ENCODE measurements at places on chromosomes 6 and 20.

GRCh38 chr6:92944132-92944531 is 475.2 kb downstream of the EPHA7 start:
- no peak for DNase-seq

GRCh38 chr6:151885234-151885633 is 77.8 kb downstream of the ESR1 start:
- DNase-seq: no peak

- DNase-seq: no peak
Observed at GRCh38 chr20:21323640-21324039, 20.5 kb downstream of the XRN2 start.

DNA sequence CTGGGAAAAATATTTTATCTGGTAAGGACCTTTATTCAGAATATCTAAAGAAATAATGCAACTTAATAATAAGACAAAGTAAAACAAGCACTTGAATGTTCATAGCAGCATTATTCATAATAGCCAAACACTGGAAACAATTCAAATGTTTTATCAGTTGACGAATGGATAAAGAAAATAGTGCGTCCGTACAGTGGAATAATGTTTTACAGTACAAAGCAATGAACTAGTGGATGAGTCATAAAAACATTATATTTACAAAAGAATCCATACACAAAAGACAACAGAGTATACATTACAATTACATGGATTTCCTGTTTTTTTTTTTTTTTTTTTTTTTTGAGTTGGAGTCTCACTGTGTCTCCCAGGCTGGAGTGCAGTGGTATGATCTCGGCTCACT is 12.7 kb downstream of the SMAP1 start:
- DNase-seq: no peak

DNA sequence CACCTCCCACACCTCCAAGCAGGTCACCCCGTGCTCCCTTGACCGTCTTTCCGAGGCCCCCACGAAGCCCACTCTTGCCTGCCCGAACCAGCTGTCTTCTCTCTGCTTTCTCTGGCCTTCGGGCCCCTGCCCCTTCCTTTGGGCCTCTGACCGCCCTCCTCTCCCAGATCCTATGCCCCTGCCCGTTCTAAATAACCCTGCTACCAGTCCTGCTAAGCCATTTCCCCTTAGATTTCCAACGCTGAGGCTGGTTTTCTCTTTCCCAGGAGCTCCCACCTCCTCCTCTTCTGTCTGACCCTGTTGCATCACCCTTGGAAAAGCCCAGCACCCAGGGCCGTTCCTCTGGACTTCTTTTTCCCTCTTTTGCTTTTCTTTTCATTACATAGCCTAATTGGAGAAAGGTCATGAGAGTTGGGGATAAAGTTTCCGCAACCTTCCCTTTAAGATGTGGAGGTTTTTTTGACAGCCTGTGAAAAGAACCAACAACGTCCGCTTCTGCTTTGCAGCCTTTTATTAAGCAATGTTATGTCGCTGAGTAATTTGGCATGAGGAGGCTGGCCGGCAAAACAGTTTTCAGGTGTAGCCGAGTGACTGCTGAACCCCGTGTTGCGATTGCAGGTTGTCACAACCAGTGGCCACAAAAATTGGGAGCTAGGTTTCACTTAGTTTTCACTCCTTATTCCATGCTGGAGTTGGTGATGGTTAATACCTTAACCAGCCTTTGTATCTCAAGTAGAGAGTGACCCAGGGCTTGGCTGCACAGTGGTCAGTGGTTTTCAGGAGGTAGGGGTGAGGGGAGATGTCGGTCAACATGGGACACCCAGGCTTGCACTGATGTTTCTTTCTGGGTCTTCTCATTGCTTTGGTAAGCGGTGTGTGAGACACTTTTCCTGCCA is 970 bp downstream of the BLTP3A start:
- peak; percentile 35 for DNase-seq

DNA sequence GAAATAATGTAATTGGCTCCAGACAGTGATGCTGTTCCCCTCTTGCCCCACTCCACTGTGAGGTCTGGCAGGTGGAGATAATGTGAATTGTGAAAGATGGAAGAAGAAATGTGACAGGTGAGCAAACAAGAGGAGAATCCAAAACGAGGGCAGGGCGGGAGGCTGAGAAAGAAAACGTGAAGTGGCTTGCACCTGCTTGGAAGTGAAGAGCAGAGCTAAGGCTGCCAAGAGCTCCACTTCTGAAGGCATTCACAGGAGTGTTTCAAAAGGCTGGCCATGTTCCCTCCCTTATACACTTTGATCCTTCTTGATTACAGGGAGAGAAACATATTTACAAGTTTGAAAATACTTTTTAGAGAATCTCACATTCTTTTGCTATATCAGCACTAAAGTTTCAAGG is 359.4 kb downstream of the EPHA7 start:
- DNase-seq: no peak

DNA sequence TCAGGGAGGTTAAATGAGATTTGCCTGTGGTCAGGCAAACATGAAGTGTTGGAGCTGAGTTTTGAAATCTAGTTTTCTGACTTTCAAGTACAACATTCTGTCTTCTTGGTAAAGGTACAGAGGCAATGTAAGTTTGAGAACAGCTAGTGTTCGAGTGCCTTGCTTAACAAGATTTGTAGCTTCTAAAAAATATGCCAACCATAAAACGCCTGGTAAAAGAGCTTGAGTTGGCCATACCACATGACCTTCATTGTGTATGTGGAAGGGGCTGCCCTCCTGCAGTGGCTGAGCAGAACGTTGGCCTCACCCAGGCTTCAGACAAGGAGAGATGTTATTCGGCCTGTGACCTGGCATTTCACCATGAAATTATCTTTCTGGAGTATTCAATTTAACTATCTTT is 86.5 kb downstream of the MAP7 start:
- no peak for DNase-seq

GRCh38 chr6:21085211-21085610 is 508.3 kb upstream of the SOX4 start:
- DNase-seq: no peak

DNA sequence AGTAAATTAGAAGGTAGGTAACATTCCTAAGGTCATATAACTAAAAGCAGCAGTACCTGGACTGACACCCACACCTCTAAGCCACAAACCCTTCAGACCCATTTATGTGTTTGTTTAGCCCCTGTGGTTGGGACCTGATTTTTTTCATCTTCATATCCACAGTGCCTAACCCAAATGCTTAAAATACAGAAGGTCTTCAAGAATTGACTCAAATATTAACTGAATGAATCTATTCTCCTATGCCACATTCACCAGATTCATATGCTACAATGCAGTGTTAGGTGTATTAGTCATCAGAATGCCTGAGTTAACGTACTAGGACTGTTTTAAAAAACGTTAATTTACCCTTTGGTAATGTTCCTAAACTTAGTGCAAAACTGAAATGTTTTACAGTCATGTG is 124.8 kb downstream of the AHI1 start:
- DNase-seq: peak; percentile 74

DNA sequence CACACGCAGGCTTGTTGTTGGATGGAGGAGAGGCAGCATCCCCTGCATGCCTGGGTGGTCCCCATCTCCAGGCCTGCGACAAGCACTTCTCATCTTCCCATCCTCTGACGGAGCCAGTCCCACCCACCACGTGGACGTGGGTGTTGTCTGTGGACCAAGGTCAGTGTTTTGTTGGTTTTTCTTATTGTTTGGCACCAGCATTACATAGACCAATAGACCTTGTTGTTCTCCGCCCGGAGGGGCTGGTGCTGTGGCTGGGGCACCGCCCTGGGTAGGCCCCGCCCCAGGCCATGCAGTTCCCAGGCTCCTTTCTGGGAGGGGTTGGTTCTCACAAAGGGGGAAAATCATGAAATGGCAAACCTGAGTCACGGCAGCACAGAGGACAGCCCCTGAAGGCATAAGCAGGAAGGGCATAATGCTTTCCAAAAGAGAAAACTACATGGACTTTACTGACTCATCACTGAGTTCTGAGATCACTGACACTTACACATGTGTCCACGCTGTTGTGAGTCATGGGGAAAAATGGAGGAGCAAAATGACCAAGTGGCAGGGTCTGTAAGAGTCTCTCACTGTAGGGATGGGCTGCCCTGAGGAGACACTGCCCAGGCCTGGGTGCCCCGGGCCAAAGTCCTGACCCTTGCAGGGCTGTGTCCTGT is 90.8 kb downstream of the THBS2 start:
- no peak for DNase-seq

GRCh38 chr20:47244451-47244850 is 112.0 kb downstream of the ZMYND8 start:
- DNase-seq: no peak

DNA sequence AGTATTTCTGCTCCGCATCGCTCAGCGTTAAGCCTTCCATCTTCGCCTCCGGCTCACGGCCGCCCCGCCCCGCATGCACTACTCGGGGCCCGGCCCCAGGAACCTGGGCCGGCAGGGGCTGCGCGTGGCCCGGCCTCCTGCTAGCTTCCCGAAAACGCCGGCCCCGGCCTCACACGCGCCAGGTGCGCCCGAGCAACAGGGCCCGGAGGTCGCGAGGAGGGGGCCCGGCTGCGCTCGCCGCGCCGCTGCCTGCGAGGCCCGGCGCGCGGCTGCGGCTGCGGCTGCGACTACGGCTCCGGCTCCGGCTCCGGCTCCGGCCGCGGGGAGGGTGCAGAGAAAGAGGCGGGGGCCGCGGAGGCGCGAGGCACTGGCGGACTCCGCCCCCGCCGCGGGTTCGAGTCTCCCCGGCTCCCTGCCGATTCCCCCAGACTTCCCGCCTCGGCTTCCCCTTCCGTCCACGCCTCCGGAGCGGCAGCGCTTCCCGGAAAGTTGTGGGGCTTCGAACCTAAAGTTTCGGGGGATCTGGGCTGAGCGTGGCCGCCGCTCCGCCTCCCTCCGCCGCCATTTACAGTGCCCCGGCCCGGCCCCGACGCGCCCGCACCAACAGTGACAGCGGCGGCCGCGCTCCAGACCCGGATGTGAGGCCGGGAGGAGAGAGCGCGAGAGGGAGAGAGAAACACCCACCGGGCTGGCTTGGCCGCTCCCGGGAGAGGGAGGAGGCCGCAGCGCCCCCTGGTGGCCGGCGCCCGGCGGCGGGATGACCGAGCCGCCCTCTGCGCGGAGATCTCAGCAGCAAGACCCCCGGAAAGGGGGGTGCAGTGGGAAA is at the start of gene REPS1:
REPS1 (minus strand) TSS at position 611 of the 826 bp plus-strand sequence; CDS start at position 40, 571 bp downstream.
- peak; percentile 92 for DNase-seq

- no peak for DNase-seq
Observed at GRCh38 chr6:63441266-63441956, 121.6 kb upstream of the LGSN start.

DNA sequence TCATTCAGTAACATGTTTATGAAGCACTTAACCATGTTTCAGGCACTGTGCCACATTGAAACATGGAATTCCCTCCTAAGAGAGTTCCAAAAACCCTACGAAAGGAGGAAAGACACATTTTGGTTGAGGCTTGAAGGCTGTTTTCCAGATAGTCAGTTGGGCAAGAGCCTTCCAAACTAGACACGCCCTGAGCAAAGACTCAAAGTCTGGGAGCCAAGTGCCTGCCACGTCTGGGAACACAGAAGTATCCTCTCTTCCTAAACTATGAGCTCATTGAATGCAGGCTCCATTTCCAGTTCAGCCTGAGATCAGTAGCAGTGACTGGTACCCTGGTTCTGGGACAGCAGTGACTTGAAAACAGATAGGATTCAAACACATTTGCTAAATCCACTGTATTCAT is 74.5 kb upstream of the FAM8A1 start:
- DNase-seq: no peak

GRCh38 chr20:55888685-55889084 is 116.6 kb downstream of the CBLN4 start:
- no peak for DNase-seq

- no peak for DNase-seq
Observed at GRCh38 chr20:19301142-19301541, 88.7 kb downstream of the SLC24A3 start.

DNA sequence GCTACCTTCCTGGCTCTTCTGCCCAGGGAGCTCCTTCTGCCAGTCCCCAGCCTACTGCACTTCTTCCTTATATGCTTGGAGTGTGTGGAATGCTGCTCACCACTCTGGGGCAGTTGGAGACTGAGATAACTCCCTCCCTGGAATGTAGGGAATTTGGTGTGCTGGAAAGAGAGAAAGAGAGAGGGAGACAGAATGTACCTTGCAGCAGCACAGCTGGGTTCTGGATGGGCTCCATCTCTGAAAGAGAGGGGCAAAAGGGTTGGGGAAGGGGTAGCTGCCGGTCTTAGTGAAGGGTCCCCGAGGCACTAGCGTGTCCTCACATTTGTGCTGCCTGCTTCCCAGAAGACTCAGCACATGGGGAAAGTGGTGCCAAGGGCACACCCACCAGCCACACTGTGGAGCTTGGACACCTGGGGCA is 40.2 kb upstream of the DDR1 start:
- no peak for DNase-seq

GRCh38 chr6:136226674-136227377 is 23.3 kb downstream of the MTFR2 start:
- no peak for DNase-seq

- no peak for DNase-seq
Observed at GRCh38 chr6:151679081-151679480, 128.4 kb upstream of the ESR1 start.

GRCh38 chr20:35104685-35105295 is 12.2 kb upstream of the TRPC4AP start:
- no peak for DNase-seq

GRCh38 chr20:16528078-16528477 is 45.2 kb downstream of the KIF16B start:
- DNase-seq: no peak

GRCh38 chr6:128327890-128328289 is 192.5 kb downstream of the PTPRK start:
- DNase-seq: peak; percentile 62

DNA sequence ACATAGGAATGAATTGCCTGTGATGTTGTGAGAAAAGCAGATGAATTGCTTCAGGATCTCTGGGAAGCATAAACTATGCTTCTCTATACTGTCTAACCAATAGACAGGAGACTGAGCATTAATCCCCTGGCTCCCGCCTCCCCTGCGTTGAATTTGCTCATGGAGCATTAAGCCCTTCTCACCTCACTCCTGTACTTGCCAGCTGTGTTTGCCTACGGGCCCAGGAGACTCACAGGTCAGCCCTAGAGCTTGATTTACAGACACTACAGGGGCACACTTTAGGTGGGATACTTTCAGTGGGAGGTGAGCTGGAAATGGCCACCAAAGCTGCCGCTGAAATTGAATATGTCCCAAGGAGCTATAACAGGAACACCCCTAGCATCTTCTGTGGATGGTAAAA is 418.7 kb downstream of the CBLN4 start:
- no peak for DNase-seq

- no peak for DNase-seq
Observed at GRCh38 chr6:70474751-70475150, 61.4 kb downstream of the FAM135A start.

- no peak for DNase-seq
Observed at GRCh38 chr6:82607998-82608725, 244.5 kb downstream of the TPBG start.

DNA sequence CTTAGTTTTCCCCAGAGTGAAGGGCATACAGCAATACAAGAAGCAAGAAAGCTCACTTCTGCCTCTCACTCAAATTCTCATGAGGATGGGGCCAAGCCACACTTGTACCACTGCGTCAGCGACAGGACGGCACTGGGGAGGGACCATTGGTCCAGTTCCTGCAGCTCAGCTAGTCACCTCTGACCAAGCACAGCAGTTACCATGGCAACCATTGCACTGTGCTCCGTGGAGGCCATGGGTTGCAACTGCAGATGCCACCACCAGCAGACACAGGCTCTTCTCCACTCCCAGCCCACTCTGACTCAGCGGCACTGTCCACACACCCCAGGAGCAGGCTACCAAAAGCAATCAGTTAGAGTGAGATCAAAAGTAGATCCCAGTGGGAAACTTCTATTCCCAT is 441.1 kb upstream of the ARID1B start:
- no peak for DNase-seq

GRCh38 chr20:3706774-3707507 is 5.5 kb downstream of the SIGLEC1 start:
- DNase-seq: no peak

All from activated CD4-positive, alpha-beta T cell treated with anti-CD3 and anti-CD28 coated beads, Interleukin-2, Interleukin-4, amounts not matched to agents 100 ng/mL and 50 ng/mL, durations not matched to agents 16 hours and 8 hours (primary cell).